Activated CD4-positive, alpha-beta T cell treated with anti-CD3 and anti-CD28 coated beads for 24 hours (primary cell): ENCODE measurements at places on chromosomes 6 and 20.

DNA sequence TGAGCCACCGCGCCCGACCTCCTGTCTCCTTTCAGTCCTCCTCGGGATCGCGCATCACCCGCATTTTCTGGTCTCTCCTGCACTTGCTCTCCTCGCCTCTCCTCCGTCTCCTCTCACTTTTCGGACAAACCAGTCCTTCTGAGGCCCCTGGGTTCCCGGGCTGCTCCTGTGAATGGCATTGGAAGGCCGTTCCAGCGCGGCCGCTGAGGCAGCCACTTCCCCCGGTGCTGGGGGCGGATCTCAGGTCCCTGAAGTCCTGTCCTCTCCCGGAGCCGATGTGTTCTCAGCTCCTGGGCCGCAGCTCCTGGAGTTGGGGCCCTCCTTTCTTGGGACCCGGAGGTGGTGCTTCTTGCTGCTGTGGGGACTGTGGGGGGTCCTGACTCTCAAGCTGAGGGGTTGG is 803 bp downstream of the MICB start:
- DNase-seq = no peak

- DNase-seq = no peak
Observed at GRCh38 chr6:24522228-24523176, 27.7 kb downstream of the ALDH5A1 start.

- DNase-seq = no peak
Observed at GRCh38 chr20:59349277-59349676, 48.9 kb downstream of the EDN3 start.

GRCh38 chr6:86423571-86423970 is 513.8 kb upstream of the HTR1E start:
- no peak for DNase-seq

DNA sequence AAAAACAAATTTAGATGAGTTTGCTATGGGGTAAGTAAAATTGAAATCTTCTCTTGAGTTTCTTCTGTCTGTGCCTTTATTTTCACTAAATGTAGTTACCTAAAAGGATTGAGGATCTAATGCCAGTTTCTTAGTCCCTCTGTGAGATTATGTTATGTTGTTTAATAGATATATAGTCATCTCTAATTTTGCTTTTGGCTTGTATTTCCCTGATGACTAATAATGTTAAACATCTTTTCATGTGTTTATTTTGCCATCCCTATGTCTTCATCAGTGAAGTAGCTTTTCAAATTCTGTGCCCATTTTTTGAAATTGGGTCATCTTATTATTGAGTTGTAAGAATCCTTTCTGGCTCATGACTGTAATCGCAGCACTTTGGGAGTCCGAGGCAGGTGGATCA is 13.7 kb downstream of the QRSL1 start:
- no peak for DNase-seq

GRCh38 chr6:17125407-17125806 is 23.6 kb downstream of the STMND1 start:
- no peak for DNase-seq

DNA sequence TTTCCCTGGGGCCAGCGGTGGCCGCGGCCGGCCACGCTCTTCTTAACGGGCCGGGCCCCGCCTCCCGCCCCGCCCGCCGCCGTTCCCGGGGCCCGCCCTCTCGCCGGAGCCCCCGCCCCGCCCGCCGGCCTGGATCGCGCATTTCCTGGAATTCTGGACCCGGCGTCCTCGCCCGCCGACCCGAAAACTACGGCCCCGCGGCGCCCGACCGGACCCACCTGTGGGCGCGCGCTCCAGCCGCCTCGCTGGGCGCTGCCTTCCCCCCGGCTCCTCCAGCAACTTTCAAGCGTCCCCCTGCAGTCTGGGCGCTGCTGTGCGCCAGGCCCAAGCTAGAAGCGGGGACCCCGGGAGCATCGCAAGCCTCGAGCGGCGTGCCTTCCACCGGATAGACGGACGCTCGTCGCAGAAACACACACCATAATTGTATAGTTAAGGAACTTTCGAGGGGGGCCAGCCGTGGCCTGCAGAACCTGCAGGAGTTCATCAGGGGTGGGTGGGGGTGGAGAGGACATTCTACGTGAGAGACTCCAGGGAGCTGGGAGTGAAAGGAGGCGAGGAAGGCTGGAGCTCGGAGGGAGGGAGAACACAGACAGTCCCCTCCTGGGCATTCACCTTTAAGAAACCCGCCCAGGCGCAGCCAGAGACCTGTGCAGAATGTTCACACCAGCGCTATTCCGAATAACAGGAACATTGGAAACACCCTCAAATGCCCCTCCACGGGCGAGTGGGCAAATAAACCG is at the start of gene ADA:
Gene ADA (minus strand): TSS at position 16 of the 740 bp plus-strand sequence. CDS start 92 bp downstream, outside the sequence.
- peak; percentile 27 for DNase-seq

DNA sequence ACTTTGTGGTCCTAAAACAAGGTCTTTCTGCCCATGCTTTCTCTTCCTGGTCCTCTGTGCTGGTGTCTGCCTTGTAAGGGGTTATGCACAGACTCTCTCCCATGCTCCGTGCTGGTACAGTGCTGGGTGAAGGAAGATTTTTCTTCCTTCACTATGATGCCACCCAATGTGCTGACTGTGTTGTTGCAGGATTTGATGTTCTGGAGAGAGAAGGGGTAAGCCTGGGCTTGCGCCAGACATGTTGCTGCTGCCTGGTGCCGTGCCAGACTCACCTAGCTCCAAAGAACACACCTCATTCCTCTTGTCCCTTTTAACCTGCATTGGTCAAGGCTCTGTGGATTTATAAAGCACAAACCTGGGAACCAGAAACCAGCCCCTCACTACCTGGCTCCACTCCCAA is 28.4 kb upstream of the ARMH2 start:
- DNase-seq = no peak

DNA sequence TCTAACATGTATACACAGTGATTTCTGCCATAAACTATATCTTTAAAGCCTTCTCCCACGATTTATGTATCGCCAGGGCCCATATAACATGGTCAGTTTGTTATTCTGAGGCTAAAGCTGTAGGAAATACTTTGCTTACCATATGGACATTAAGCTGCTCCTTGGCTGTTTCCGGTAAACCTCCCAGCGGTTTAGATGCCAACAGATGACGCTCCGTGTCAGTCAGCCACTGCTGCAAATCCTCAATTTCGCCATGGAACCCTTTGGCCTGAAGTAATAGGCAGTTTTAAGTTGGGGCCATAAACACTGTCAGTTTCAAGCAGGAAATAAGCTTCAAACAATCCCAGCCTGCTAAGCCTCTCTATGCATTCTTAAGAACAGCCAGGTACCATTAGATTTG is 145.4 kb downstream of the DST start:
- DNase-seq = no peak

DNA sequence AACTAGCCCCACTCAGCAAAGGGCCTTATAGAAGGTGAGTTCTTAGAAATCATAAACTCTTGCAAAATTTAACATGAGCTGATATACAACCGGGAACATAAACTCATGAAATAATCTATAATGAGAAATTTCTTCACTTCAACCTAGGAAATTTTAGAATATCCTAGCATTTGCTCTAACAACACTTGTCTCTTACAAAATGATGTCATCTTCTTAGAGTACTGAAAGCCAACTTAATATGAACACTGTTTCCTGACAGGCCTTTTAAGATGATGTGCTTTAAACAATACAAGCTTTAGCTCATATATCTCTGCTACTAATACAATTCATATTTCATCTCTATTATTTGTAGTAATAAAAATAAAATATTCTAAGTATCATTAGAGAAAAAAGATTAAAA is 932 bp downstream of the PACRG start:
- DNase-seq = no peak

- DNase-seq = no peak
Observed at GRCh38 chr20:23410916-23411695, 10.2 kb downstream of the NAPB start.

GRCh38 chr6:3421791-3422434 is 34.9 kb downstream of the SLC22A23 start:
- DNase-seq = no peak

DNA sequence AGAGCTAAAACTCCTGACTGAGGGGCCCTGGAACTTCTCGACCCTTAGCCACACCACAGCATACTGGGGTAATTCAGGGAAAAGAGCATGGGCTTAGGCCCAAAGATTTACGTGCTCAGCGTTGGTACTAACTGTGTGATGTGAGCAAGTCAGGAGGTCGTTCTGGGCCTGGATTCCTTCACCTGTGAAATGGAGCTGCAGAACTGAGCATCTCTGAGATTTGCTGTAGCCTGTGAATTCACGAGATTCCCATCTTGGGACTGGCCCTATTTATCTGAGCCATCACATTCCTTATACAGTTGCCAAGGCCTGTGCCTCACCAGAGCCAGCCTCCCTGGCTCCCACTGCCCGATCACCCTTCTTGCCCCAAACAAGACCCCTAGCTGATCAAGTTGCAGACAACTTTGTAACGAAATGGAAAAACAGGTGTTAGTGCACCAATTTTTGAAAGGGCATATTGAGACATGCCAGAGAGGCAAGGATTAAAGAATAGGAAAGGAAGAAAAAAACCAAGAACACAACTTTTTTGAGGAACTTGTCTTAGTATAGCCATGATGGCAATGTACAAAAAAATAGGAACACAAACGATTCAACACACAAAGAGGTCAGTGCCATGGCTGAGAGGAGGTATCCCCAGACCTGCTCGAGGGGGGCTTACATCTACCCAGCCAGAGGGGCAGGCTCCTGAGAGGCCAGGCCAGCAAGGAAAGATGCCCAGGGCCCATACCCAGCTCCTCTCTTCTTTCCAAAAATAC is 323.0 kb upstream of the JARID2 start:
- no peak for DNase-seq

GRCh38 chr6:130593200-130593599 is 227.4 kb downstream of the TMEM200A start:
- DNase-seq = no peak

GRCh38 chr20:56986931-56987720 is 279.3 kb downstream of the BMP7 start:
- DNase-seq = no peak

DNA sequence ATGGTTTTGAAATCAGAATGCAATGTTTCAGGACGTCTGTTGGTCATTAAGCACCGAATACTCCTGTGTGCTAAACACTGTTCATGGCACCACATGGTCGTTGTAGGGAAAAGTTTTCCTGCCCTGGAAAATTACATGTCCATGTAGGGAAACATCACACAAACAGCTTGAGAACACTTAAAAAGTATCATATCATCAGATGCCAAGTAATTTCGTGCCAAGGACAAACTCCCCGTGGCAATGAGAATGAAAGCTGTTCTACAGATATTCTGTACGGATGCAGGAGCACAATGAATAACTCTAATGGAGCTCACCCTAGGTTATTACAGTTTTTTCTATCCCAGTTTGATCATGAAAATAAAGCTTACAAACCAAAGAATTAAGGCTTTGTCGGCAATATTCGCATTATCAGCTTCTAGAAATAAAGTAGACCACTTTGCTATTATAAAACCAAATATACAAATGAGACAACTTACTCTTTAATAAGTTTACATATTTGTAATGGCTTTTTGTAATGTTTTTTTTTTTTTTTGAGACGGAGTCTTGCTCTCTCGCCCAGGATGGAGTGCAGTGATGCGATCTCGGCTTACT is 4.6 kb upstream of the DST start:
- DNase-seq = no peak

GRCh38 chr6:36516559-36516958 is 30.7 kb downstream of the STK38 start:
- DNase-seq = no peak

DNA sequence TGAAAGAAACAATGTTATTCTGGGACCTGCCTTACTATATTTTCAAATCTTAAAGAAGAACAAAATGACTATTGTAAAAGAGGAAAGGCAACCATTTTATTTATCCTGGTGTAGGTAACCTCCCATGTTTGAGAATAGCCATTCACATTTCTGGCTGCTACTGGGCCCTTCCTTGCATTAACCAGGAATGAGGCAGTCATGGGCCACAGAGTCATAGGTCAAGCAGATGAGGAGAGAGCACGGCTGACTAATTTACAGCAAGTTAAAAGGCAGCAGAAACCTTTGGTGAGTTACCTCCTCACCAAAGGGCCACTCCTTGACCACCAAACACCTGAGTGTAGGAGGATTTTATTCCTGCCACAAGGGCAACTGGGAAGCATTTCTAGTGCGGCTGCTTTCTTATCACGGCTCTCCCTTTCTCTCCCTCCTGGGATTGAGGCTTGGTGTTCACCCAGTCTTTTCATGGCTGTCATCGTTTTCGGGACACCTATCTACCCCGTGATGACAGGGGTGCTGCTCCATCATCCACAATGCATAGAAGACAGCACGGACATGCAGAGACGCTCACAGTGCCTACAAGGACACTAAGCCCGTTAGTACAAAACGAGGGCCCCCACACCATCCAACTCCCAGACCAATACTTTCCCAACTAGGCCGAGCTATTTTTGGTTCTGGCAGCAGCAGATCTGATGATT is 4.4 kb upstream of the LAMA4 start:
- no peak for DNase-seq

DNA sequence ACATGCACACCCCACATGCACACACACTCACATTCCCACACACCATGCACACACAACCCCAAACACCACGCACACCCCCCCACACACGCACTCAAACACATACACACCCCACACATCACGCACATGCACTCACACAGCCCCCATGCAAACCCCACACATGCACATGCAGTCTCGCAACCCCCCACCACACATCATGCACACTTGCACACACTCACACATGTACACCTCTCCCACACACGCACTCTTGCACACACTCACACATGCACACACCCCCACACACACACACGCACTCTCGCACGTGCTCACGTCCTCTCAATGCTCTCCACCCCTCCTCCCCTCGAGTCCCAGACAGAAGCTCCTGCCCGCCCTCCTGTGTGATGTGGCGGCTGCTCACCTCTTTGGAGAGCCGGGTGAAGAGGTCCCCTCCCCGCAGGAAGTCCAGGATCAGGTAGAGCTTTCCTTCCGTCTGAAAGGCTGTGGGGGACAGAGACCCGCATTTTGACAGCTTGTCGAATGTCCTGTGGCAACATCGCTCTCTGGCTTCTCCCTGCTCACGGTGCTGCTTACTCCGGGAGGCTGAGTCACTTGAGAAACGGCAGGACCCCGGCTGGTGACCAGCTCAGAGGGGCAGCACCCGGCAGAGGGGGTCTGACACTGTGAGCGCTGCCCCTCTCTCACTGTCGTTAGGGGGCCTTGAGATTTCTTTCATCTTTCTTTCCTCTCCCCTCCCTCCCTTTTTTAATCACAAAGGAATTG is 78.5 kb downstream of the RAMACL start:
- DNase-seq = no peak

- no peak for DNase-seq
Observed at GRCh38 chr6:128569732-128570679, 49.6 kb upstream of the PTPRK start.

- DNase-seq = no peak
Observed at GRCh38 chr6:144106206-144106605, 10.8 kb upstream of the SF3B5 start.

GRCh38 chr6:28929887-28930620 is 6.3 kb upstream of the TRIM27 start:
- no peak for DNase-seq

GRCh38 chr6:108250240-108250866 is 10.5 kb downstream of the SNX3 start:
- DNase-seq = no peak

DNA sequence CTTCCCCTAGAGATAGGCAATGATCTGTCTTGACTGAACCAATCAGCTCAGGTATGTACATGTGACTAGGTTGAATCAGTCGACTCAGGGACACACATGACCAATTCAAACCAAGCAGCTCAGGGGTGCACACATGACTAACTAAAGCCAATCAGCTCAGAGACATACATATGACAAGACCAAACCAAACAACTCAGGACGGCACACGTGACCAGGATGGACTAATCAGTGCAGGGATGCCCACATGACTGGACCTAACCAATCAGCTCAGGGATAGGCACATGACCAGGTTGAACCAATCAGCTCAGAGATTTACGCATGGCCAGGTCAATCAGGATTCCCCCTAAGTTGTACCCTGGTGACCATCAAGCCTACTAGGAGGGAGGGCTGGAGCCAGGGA is 310.3 kb downstream of the CDH26 start:
- no peak for DNase-seq
